Kasumi-1 (cell line): ENCODE measurements at places on chromosomes 13 and 19.

DNA sequence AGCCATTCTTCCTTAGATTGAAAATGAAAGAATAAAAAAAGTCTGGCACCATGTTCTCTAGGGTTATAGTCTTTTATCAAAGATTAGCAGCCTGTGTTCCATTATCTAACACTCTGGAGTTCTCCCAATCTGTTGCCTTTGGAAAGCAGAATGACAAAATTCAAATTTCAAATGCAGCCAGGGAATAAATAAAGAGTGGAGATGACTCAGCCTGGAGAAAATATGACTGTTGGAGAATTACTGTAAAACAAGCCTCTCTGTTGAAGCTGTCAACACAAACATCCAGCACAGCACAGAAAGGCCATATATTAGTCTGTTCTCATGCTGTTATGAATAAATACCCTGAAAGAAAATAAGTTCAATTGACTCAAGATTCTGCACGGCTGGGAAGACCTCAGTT lies 650.5 kb upstream of the SLC10A2 start:
- DNase-seq = no peak

DNA sequence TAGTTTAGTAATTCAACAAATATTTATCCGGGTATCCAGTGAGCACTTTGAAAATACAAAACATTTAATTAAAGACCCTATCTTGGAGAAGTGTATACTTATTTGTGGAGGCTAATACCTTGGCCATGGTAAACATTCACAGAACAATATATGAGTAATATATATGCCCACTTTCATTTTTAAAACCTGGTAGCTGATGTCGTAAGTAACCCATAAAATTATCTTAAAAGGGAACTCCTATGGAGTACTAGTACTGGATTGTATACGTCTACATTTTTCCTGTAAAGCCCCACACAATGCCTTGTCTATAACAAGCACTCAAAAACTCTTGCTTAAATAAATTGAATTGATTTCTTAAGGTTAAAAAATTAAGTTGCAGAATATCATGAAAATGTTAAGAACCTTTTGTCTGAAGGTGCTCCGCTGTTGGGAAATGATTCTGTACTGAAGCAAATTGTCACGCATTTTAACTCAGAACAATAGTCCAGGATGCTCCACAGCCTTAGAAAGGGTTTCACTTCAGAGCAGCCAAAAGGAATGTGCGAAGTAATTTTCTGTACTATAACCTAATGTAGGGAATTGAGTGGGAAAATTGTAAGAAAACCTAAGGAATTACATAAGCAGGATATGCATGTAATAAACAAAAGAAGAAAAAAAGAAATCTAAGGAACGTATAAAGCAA lies 58.9 kb upstream of the C1QTNF9 start:
- DNase-seq = no peak

GRCh38 chr19:15249972-15250639 lies 17.9 kb upstream of the EPHX3 start:
- DNase-seq = no peak

GRCh38 chr13:92954746-92955145 lies 271.9 kb upstream of the GPC6 start:
- no peak for DNase-seq

- DNase-seq = no peak
Measured at GRCh38 chr13:24075137-24075975, 85.2 kb upstream of the SPATA13 start.

DNA sequence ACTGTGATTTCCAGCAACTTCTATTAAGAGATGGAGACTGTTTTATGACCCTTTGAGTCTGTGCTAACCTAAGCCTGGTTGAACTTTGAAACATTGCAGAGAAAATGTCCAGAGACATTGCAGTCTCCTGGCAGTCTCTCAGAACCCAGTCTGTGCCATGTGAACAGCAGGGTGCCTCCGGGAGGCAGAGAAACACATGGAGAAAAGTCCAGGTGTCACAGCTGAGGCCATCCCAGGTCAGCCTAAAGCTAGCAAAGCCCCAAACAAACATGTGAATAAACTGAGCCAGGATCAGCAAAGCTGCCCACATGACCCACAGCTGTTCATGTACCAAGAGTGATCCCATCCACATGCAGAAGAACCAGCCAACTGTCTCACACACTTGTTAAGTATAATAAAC lies 7.8 kb downstream of the CYP4F11 start:
- DNase-seq = no peak

- DNase-seq = no peak
Measured at GRCh38 chr13:92640936-92641335, 585.7 kb upstream of the GPC6 start.
